ENCODE measurements at places on chromosomes 12 and 14.

DNA sequence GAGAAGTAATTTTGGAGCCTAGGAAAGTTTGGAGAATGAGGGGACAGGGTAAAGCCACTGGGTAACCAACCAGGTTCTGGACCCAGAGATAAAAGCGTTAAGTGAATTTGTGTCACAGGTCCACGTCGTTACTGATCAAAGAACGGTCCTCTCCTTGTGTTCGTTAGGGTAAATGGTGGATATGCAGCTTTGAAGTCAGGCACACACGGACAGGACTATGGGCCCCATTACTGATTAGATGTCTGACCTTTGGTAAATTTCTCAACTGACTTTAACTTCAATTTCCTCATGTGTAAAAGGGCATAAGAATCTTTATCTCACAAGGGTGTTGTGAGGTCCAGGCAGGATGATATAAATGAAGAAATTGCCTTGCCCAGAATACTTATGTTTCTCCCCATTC lies 76.6 kb downstream of the EMP1 start:
- no peak for DNase-seq

DNA sequence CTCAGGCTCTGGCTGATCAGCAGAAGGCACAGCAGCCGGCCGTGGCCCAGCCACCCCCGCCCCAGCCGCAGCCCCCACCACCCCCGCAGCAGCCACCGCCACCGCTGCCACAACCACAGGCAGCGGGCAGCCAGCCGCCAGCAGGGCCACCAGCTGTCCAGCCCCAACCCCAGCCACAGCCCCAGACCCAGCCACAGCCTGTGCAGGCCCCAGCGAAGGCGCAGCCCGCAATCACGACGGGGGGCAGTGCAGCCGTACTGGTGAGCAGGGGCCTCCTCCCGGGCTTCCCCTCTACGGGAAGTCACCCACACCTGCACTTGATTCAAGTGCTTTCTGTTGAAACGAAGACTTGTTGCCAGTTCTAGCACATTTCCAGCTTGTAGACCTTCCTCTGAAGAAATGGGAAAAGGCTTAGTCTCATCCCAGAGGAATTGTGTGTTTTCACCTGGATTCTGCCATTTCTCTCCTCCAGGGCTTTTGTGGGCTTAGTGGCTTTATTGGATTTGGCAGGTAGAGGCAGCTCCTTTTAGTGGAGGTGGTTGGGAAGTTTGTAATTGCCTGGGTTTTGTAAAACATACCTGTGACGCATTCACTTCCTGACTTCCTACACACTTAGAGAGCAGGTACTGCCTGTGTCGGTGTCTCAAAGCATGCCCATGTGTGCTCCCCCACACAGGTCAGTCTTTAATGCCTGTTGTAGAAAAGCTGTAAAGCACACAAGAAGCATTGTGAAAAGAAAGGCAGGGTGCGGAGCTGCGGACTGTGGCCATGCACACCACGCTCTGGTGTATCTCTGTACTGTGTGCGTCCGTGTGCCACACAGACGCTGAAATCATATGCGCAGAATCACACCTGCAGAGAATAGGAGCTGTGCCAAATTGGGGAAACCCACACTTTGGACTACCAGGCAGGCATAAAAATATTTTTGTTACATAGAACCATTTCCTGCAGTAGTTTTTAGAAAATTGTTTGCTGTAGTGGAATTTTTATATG lies 90.5 kb downstream of the DDX51 start:
- no peak for DNase-seq

GRCh38 chr14:31124197-31124596 lies 83.4 kb downstream of the HECTD1 start:
- no peak for DNase-seq

GRCh38 chr12:4164559-4165558 lies 108.7 kb upstream of the CCND2 start:
- DNase-seq = peak; percentile 44

- DNase-seq = peak; percentile 14
Measured at GRCh38 chr14:22887990-22888378, 5.0 kb downstream of the REM2 start.

GRCh38 chr12:92094751-92095161 lies 50.9 kb downstream of the BTG1 start:
- no peak for DNase-seq

DNA sequence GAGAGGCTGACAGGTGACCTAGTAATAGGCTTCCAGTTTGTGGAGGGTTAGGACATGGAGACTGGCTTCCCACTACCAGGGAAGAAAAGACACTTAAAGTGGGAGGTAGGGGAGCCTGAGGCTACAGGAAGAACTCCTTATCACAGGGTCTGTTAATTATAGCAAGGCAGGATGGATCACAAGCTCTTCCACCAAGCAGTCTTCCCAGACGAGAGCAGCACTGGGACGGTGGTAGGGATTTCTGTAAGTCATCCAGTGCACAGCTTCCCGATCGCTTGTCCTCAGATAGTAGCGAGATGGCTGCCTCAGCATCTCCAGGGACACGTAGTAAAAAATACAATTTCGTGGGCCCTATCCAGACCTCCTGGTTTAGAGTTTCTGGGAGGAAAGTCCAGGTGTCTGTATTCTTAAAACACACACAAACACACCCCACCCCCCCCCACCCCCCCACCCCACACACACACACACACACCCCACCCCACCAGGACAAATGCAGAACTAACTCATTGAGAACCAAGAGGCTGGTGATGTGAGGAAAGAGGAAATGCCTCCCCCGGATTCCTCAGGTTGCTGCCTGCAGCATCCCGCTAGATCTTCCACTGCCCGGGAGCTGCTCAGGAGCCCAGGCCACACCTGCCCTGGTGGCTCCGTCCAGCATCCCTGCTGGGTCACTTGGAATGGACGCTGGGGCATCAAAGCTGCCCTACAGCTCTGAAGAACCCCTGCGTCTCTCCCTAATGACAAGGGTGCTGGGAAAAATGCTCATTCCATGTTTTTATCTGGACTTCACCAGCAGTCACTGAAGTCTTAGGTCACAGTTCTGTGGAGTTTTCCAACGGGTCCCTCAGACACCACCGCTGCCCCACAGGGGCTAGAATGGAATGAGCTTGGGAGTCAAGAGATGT lies 307.2 kb downstream of the CACNA1C start:
- no peak for DNase-seq

DNA sequence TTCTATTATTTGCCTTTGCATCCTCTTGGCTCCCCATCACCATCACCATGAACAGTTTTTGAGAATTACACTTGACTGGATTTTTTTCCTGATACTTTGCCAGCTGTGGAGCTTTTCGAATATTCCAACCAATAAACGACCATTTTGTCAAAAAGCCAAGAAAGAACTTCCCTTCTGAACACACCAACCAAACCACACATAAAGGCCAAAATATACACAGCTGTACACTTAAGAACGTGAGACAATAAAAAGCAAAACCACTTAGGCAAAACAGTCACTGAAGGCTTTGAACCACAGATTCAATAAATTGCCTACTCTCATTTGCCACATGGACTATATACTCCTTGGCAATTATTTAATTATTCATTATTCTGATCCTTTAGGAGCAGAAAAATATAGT lies 1.1 kb downstream of the C14orf93 start:
- DNase-seq = no peak

DNA sequence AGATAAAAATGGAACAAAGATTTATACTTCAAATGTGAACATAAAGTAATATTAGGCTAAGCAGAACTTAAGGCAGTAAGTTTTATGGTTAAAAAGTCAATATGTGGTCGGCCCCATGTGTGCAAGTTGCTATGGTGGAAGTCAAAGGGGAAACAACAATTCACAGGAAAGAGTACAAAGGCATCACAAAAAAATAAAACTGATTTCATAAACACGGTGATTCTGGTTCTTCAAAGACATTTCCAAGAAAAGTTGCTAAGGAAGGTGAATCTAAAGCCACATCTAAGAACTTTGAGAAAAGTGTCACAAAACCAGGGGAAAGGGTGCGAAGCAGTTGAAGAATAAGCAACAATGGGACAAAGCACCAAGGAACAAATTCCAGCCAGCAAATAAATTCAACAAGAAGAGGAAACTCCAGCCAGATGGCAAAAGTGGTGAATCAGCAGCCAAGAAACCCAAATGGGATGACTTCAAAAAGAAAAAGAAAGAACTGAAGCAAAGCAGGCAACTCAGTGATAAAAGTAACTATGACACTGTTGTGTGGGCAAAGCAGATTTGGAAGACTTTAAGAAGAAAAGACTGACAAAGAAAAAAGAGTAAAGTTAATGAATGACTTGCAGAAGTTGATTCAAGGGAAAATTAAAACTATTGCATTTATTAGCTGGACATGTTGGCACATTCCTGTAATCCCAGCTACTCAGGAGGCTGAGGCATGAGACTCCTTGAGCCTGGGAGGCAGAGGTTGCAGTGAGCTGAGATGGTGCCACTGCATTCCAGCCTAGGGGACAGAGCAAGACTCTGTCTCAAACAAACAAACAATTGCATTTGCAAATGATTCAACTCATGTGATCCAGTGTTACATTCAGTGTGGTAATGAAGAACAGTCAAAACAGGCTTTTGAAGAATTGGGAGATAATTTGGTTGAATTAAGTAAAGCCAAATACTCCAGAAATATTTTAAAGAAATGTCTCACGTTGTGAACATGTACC lies 19.5 kb downstream of the PTGDR start:
- DNase-seq = no peak

- no peak for DNase-seq
Measured at GRCh38 chr14:63986789-63987533, 134.2 kb downstream of the SYNE2 start.

DNA sequence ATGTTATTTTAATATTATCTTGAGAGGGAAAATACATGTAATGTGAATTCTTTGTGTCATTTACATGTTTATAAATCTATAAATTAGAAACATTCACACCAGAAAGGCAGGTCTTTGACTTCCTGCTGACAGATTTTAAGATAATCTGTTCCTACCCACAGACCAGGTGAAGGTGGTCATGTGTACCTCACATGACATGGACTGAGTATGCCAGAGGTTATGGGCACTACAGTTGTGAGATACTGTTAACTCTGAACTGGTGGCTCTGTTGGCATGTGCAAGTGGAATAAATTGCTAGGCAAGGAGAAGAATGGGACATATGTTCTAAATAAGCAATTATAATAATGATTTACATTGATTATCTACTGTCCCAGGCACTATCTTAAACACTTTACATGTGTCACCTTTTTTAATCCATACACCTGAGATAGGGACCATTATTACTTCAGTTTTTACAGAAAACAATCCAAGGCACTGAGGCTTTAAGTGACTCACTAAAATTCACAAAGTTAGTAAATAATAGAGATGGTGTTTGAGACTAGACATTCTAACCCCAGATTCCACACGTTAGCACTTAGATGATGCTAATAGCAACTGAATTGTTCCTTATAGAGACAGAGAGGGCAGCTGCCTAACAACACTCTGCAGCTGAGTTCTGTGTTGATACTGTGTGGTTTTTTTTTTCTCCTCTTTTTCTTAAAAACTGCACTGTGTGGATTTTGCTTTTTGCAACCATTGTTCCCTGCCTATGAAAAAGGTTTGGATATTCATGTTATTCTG lies 23.8 kb downstream of the SLC16A7 start:
- DNase-seq = no peak

- DNase-seq = no peak
Measured at GRCh38 chr14:59961518-59962062, 41.6 kb downstream of the LRRC9 start.

DNA sequence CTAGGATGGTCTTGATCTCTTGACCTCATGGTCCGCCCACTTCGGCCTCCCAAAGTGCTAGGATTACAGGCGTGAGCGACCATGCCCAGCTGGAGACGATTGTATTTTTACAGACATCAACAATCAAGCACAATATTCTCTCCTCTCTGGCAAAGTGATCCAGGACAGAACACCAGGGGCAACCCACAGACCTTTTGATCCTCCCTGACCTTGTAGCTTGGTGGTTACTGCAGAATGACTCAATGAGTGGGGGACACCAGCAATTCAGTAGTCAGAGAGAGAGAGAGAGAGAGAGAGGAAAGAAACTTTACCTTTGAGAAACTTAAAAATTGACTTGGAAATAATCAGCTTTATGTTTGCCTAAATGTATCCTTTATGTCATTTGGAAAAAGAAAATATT lies 51.2 kb downstream of the DRAM1 start:
- no peak for DNase-seq

DNA sequence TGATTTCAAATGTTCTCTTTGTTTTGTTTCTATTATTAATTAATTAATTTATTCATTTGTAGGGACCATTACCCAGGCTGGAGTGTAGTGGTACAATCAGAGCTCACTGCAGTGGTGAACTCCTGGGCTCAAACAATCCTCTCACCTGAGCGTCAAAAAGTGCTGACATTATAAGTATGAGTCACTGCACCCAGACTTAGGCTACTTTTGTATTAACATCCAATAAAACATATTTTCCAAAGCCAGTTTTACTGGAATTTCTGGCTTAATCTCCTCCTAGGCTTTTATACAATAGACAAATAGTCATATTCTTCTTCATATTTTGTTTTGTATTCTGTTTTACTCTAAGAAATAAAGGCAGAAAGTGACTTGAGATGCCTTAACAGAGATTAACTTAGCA lies 749.6 kb downstream of the SLC16A7 start:
- DNase-seq = no peak

DNA sequence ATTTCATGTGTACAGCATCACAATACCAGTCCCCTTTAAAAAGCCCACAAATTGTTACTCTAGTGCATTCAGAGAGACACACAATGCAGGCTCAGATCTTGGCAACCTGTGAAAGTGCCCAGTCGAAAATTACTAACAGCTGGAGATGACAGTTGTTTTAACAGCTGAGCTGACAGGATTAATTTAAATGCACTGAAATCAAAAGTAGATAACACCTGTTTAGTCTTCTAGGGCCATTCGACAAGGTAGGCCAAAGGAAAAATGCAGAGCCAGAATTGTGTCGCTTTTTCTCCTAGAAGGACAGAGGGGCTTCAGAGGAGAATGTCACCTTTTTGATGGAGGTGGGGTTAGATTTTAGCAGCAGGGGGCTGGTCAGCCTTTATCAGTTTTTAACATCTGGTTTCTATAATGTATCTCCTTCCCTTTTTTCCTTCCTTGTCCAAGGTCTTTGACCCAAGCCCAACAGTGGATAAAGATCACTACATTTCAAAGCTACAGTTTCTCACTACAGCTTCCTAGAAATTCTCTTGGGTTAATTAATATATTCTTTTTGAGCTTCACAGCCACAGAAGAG lies 139.1 kb downstream of the SOX5 start:
- DNase-seq = no peak

- no peak for DNase-seq
Measured at GRCh38 chr14:103899316-103899715, 28.9 kb upstream of the TDRD9 start.

- no peak for DNase-seq
Measured at GRCh38 chr12:49930515-49931288, 19.8 kb upstream of the AQP2 start.

DNA sequence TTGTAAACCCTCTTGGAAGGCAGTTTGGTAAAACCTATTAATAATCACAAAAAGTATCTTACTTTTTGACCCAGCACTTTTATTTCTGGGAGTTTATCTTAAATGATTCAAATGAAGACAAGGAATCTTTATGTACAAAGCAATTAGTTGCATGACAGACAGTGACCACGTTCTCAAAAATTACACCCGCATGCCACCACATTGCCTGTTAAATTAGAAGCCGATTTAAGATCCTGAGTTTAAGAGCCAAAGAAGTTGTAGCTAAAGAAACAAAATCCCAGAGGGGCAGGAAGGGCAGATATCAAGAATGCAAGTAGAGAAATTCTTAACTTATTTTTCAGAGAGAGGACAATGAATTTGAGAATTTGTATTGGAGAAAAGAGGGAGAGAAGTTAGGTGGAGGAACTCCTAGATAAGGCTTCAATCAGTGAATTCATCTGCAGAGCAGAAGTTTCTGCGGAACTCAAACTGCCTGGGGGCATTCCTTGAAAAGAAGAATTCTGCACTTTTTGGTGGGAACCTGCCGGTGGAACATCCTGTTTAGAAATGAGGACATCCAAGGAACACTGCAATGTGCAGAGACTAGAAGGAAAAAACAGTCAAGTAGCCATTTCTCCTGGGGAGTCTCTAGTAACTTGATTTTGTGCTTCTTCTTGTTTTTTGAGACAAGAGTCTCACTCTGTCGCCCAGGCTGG lies 1.1 kb upstream of the RIOX1 start:
- DNase-seq = no peak

Measured in stimulated activated CD8-positive, alpha-beta memory T cell treated with anti-CD3 and anti-CD28 coated beads, Interleukin-2, amount 100 ng/mL, for 48 hours (primary cell).